CD4-positive, alpha-beta T cell (primary cell): ENCODE measurements at places on chromosomes 3 and 15.

- no peaks in the 10 kb centered on the region for H3K36me3 ChIP-seq
- no peaks in the 10 kb centered on the region for H3K4me1 ChIP-seq
- no peak overlapping the region for H3K27ac ChIP-seq
- H3K4me3 ChIP-seq, result no peak overlapping the region
These were observed 85.0 kb downstream of the RAB11A start for GRCh38 chr15:65954289-65954741.

- H3K4me3 ChIP-seq, result no peak overlapping the region
- H3K36me3 ChIP-seq, result no peaks in the 10 kb centered on the region
- no peak overlapping the region for H3K27ac ChIP-seq
- peaks cover 39% of the 10 kb centered on the region for H3K27me3 ChIP-seq
These were observed 47.0 kb upstream of the SNRPA1 start for GRCh38 chr15:101342056-101342455.

DNA sequence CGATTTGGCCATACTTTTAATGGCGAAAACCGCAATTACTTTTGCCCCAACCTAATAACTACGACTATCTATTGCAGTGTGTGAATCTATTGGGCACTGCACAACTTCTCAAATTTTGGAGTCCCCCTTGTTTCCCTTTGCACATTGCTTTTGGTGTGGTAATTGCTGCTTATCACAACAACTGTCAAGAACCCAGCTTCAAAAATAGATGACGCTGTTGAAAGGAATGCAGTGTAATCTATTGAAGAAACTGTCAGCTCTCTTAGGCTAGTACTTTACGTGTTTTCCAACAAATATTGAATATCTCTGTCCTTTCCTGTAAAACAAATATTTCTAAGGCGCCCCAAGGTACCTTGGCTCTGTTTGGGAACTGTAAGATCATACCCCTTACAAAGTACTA lies 222.8 kb upstream of the UBE2E2 start:
- no peak for DNase-seq
- H3K4me1 ChIP-seq, result no peaks in the 10 kb centered on the region
- no peak overlapping the region for H3K4me3 ChIP-seq
- H3K27ac ChIP-seq, result no peak overlapping the region

DNA sequence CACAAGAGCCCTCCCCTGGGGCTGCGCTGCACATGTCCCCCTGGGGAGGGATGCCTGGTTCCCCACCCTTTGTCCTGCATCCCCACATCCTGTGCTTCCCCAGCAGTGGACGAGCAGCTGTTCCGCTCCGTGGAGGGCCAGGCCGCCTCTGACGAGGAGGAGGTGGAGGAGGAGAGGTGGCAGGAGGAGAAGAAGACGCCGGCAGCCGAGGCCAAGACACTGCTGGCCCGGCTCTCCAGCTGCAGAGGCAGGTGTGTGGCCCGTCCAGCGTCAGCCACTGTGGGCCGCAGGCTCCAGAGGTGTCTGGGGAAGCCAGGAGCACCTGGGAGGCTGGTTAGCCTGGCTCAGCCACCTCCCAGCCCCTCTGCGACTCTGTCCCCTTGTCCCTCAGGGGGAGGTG lies 27.9 kb upstream of the GP9 start:
- H3K4me3 ChIP-seq, result no peak overlapping the region
- no peaks in the 10 kb centered on the region for H3K36me3 ChIP-seq
- H3K27ac ChIP-seq, result no peak overlapping the region
- no peak for DNase-seq

GRCh38 chr3:40876496-40876895 lies 322.8 kb upstream of the CTNNB1 start:
- no peak for DNase-seq
- no peaks in the 10 kb centered on the region for H3K4me1 ChIP-seq
- H3K36me3 ChIP-seq, result no peaks in the 10 kb centered on the region
- H3K27me3 ChIP-seq, result no peaks in the 10 kb centered on the region
- no peak overlapping the region for H3K27ac ChIP-seq

DNA sequence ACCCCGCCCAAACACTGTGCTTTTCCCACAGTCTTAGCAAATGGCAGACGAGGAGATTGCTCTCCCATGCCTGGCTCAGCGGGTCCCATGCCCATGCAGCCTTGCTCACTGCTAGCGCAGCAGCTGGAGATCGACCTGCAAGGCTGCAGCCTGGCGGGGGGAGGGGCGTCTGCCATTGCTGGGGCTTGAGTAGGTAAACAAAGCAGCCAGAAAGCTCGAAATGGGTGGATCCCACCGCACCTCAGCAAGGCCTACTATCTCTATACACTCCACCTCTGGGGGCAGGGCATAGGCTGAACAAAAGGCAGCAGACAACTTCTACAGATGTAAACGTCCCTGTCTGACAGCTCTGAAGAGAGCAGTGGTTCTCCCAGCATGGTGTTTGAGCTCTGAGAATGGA lies 27.2 kb upstream of the WDR5B start:
- H3K27ac ChIP-seq, result no peak overlapping the region
- H3K4me3 ChIP-seq, result no peak overlapping the region
- H3K4me1 ChIP-seq, result no peaks in the 10 kb centered on the region

DNA sequence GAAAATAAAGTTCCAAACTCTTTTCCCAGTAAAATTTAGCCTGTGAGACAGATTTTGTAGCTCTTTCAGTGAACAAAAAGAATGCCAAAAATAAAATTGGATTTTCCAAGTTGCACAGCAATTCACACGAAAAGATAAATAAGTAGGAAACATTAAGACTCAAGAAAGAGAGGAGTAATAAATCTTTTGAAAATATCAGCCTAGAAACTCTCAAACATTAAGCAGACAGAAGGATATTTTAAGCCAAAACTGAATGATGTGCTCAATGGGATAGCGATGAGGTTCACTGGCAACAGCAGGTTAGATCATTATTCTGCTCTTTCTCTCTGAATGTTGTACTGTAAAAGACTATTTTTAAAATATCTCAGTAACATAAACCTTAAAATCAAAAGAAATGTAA lies 115.0 kb downstream of the STAG1 start:
- no peaks in the 10 kb centered on the region for H3K4me1 ChIP-seq
- no peak for DNase-seq
- H3K36me3 ChIP-seq, result no peaks in the 10 kb centered on the region
- no peak overlapping the region for H3K27ac ChIP-seq

- H3K36me3 ChIP-seq, result no peaks in the 10 kb centered on the region
- no peaks in the 10 kb centered on the region for H3K4me1 ChIP-seq
- no peak overlapping the region for H3K27ac ChIP-seq
- DNase-seq, result no peak
These were observed 561.3 kb upstream of the ZNF717 start for GRCh38 chr3:76346690-76347089.

DNA sequence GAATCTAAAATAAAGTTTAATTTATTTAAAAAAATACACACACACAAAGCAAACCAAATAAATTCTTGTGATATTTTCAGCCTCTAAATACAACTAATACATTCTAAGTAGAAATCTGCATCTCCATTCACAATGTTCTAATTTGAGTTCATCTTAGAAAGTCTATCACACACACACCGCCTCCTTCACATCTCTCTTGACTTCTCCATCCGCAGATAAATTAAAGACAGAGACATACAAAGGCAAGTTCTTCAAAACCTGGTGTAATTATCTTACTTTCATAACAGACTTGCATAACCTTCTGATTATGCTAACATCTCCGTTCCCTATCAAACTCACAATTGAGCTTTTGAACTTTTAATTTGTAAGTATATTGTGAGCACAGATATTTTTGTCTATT lies 657.3 kb downstream of the VGLL3 start:
- DNase-seq, result no peak
- H3K27ac ChIP-seq, result no peak overlapping the region
- no peak overlapping the region for H3K4me3 ChIP-seq
- H3K36me3 ChIP-seq, result no peaks in the 10 kb centered on the region
- no peaks in the 10 kb centered on the region for H3K27me3 ChIP-seq
- no peaks in the 10 kb centered on the region for H3K4me1 ChIP-seq

DNA sequence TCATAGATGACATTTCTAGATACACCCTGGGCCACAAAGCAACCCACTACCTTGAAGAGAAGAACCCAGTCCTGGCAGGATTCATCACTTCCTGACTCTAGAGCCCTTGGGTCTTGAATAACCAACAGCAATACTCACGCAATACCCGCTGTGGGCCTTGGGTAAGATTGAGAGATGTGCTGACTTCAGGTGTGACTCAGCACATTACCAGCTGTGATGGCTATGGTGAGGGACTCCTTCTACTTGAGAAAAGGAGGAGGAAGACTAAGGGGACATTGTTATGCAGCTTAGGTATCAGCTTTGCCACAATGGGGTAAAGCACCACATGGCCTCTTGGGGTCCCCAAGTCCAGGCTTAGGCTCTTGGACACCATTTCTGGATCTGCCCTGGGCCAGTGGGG lies 14.9 kb downstream of the C3orf33 start:
- H3K36me3 ChIP-seq, result peaks cover 15% of the 10 kb centered on the region
- no peak overlapping the region for H3K27ac ChIP-seq
- H3K27me3 ChIP-seq, result no peaks in the 10 kb centered on the region
- H3K4me3 ChIP-seq, result no peak overlapping the region

DNA sequence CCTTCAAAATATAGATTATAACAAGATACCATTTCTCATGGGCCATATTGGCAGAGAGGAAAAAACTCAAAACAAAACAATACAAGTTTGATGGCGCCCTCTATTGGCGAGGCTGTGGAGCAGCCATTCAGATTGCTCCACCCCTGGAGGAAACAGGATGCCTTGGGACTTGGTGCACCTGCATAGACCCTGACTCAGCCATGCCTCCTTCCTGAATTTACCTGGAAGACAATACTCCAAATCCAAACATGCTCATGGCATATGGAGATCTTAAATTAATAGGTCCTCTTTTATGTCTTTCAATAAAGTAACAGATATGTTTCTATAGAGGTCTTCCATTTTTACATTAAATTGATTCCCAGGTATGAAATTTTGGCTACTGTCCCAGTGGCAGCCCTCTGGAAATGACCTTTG lies 90.0 kb downstream of the APBA2 start:
- no peak overlapping the region for H3K4me3 ChIP-seq
- H3K4me1 ChIP-seq, result peaks cover 8% of the 10 kb centered on the region
- no peak overlapping the region for H3K27ac ChIP-seq
- H3K36me3 ChIP-seq, result no peaks in the 10 kb centered on the region
- no peaks in the 10 kb centered on the region for H3K27me3 ChIP-seq

GRCh38 chr3:30811151-30811795 lies 83.2 kb downstream of the GADL1 start:
- H3K36me3 ChIP-seq, result no peaks in the 10 kb centered on the region
- no peak for DNase-seq
- no peaks in the 10 kb centered on the region for H3K27me3 ChIP-seq
- no peaks in the 10 kb centered on the region for H3K4me1 ChIP-seq
- H3K27ac ChIP-seq, result no peak overlapping the region

- no peak for DNase-seq
- H3K36me3 ChIP-seq, result no peaks in the 10 kb centered on the region
- peaks cover 6% of the 10 kb centered on the region for H3K27me3 ChIP-seq
These were observed 19.2 kb downstream of the P3H2 start for GRCh38 chr3:190101320-190102011.

DNA sequence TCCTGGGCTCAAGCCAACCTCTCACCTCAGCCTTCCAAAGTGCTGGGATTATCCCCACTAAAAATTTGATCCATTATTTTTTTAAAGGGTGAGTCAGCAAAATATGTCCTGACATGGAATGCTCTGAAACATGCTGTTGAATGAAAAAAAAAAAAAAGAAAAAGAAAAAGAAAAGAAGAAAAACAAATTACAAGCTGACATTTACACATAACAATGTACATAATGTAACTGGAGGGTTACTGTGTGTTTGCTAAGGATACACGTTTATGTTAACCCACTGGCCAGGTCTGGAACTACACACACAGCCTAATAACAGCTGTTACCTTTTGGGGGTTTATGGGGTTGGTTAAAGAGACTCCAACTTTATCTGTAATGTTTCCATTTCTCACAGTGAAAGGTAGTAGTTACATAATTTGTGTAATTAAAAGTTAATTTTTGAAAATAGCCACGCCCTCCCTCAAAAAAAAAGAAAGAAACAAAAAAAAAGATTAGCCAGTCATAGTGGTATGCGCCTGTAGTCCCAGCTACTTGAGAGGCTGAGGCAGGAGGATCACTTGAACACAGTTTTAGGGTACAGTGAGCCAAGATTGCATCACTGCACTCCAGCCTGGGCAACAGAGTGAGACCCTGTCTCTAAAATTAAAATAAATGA lies 3.1 kb upstream of the MESP2 start:
- H3K4me3 ChIP-seq, result no peak overlapping the region
- no peaks in the 10 kb centered on the region for H3K36me3 ChIP-seq
- no peak for DNase-seq
- H3K27me3 ChIP-seq, result peaks cover 19% of the 10 kb centered on the region
- peaks cover 13% of the 10 kb centered on the region for H3K4me1 ChIP-seq

GRCh38 chr3:13647298-13648059 lies 98.6 kb downstream of the FBLN2 start:
- peak; percentile 41 for DNase-seq
- H3K27ac ChIP-seq, result no peak overlapping the region
- no peaks in the 10 kb centered on the region for H3K36me3 ChIP-seq
- H3K4me3 ChIP-seq, result no peak overlapping the region
- peaks cover 37% of the 10 kb centered on the region for H3K4me1 ChIP-seq

GRCh38 chr3:163838769-163839168 lies 1239.5 kb downstream of the SI start:
- H3K4me3 ChIP-seq, result no peak overlapping the region
- no peaks in the 10 kb centered on the region for H3K36me3 ChIP-seq
- DNase-seq, result no peak
- no peaks in the 10 kb centered on the region for H3K27me3 ChIP-seq
- H3K4me1 ChIP-seq, result no peaks in the 10 kb centered on the region

- no peaks in the 10 kb centered on the region for H3K27me3 ChIP-seq
- H3K27ac ChIP-seq, result no peak overlapping the region
- DNase-seq, result no peak
- H3K4me3 ChIP-seq, result no peak overlapping the region
- peaks cover 87% of the 10 kb centered on the region for H3K36me3 ChIP-seq
These were observed 14.1 kb downstream of the MRPS22 start for GRCh38 chr3:139357899-139358298.

DNA sequence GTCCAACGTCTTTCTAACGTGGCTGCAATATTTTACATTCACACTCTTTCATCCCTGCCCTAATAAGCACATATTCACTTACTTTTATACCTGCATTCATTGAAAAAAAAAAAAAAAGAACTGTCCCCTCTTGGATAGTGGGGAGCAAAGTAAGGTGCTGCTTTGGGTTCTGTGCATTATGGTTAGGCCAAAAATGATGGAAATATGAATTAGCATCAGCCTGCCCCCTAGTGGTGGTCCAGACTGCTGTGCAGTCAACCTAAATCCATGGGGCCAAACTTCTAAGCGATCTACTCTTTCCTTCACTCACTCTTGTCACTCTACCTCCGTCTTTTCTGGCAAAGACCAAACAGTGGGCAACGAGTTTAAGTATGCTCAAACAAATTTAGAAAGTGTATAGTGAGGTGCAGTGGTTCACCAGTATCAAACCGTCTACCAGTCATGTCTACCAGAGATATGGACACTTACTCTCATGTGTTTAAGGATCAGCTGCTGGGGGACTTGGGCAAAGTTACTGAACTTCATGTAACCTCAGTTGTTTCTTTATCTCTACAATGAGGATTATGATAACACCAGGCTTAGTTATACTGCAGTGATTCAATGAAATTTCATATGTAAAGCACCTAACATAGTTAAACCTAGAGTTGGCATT lies 61.5 kb upstream of the GRM7 start:
- no peaks in the 10 kb centered on the region for H3K4me1 ChIP-seq
- H3K4me3 ChIP-seq, result no peak overlapping the region
- H3K27me3 ChIP-seq, result no peaks in the 10 kb centered on the region
- H3K27ac ChIP-seq, result no peak overlapping the region
- H3K36me3 ChIP-seq, result no peaks in the 10 kb centered on the region
- no peak for DNase-seq

- no peak overlapping the region for H3K4me3 ChIP-seq
- H3K27ac ChIP-seq, result no peak overlapping the region
- H3K36me3 ChIP-seq, result no peaks in the 10 kb centered on the region
- DNase-seq, result no peak
- H3K4me1 ChIP-seq, result no peaks in the 10 kb centered on the region
- H3K27me3 ChIP-seq, result no peaks in the 10 kb centered on the region
These were observed 140.4 kb upstream of the ABI3BP start for GRCh38 chr3:101133652-101134051.
